Liver (tissue), 10 donors: ENCODE measurements at places on chromosomes 5 and 9. TPM values are rescaled to one million over a fixed set of nuclear protein-coding genes. Genes with fewer than 3 reads are reported as not detected.

PCDHB6 gene
- polyA plus RNA-seq = 0.04 TPM

SPATA31C1 gene
- not detected for polyA plus RNA-seq

DENND1A gene
- polyA plus RNA-seq = 10.1 TPM

NUTM2G gene
- 0.07 TPM for polyA plus RNA-seq

DNA sequence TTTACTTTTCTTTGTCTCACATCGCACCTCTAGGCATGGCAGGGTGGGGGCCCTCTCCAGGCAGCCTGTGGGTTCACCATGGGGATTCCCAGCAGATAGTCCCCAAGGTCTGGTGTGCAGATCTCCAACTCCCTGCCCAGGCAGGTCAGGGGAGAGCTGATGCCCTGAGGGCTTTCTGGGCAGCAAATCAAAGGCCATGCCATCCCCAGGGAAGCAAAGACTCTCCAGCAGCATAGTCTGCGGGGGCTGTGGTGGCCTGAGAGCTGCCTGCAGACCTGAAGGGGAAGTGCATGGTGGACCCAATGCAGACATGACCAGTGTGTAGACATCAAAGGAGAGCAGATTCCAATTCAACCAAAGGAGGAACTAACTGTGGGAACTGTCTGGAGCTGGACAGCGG lies 7.7 kb downstream of the NEURL1B start:
- H3K4me3 ChIP-seq = no peak overlapping the region
- no peaks in the 10 kb centered on the region for H3K27me3 ChIP-seq
- no peaks in the 10 kb centered on the region for H3K4me1 ChIP-seq
- DNase-seq = no peak
- no peaks in the 10 kb centered on the region for H3K36me3 ChIP-seq

DNA sequence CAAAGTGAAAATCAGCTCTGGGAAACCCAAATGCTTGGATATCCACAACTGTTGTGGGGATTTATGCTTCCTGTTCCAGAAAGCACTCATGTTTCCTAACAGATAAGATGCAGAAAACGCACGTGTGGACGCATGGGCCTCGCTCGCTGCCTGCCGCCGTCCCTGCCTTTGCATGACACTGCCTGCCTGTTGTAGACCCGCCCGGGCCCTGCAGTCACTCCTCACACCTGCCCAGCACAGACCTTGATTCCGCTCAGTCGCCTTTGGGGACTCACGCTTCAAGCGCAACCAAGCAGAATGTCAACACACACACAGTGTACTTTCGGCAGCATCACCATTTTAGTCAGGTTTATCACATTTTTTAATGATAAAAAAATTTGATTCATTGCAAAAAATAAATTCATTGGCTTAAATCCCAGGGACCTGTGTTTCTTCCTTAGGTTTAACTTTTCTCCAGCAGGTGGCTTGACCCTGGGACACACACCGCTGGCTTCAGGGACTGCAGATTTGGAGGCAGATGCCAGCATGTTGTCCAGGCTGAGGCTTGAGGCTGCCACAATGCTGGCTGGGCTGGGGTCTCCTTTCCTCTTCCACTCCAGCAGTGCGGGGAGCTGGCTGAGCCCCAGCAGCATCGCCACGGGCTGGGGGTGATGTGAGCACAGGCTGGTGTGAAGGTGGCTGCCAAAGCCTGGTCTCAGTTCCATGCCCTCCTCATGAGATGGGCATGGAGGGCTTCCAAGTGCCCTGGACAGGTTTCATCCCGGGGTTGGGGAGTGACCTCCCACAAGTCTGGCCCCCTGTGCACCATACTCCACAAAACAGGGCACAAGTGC lies 416.9 kb upstream of the IRX4 start:
- H3K36me3 ChIP-seq = no peaks in the 10 kb centered on the region
- H3K27me3 ChIP-seq = no peaks in the 10 kb centered on the region
- no peak overlapping the region for H3K4me3 ChIP-seq

GRCh38 chr5:36877667-36878391 lies 1.3 kb downstream of the NIPBL start:
- no peak for DNase-seq
- no peaks in the 10 kb centered on the region for H3K27me3 ChIP-seq
- H3K36me3 ChIP-seq = no peaks in the 10 kb centered on the region
- H3K27ac ChIP-seq = peak overlapping the region; percentile 99
- peaks cover 48% of the 10 kb centered on the region for H3K4me1 ChIP-seq

DNA sequence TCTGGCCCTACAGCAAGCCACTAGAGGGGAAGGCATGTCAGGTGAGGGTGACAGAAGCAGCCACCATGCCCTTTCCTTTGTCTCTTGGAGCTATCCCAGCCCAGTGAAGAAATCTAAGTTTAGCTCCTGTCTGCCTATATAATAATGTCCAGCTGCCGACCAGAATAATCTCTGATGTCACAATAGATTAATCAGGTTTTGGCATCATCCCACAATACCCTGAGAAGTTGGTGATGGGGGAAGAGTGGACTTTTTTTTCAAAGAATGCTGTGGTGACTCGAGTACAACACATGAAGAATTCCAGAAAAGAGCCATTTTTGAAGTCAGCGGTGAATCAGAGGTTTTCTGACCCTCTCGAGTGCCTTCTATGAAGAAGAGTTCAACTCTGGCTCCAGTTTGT lies 1.7 kb upstream of the TSLP start:
- H3K27me3 ChIP-seq = no peaks in the 10 kb centered on the region
- DNase-seq = no peak
- peaks cover 23% of the 10 kb centered on the region for H3K4me1 ChIP-seq
- no peak overlapping the region for H3K4me3 ChIP-seq
- H3K36me3 ChIP-seq = no peaks in the 10 kb centered on the region
- no peak overlapping the region for H3K27ac ChIP-seq

DNA sequence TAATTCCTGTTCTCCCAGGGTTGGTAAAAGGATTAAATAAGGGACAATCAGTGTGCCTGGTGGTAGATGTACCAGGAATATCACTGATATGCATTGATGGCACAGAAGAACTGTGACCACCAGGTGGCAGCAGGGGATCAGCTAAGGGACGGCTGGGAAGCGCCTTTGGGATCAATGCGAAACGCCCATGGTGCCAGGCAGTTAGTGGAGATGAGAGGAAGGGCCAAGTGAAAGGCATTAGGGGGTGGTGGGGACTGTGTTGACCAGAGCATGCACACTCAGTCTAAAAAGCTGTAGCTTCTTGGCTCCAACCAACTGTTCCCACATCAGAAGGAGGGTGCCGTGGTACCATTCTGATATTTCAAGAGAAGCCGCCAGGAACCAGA lies 55.6 kb downstream of the ARHGEF37 start:
- peak; percentile 82 for DNase-seq
- peaks cover 5% of the 10 kb centered on the region for H3K4me1 ChIP-seq
- no peaks in the 10 kb centered on the region for H3K27me3 ChIP-seq

- H3K4me1 ChIP-seq = peaks cover 2% of the 10 kb centered on the region
- no peak for DNase-seq
- H3K4me3 ChIP-seq = no peak overlapping the region
- H3K36me3 ChIP-seq = no peaks in the 10 kb centered on the region
Measured at GRCh38 chr5:36378551-36378950, 76.8 kb upstream of the RANBP3L start.

- H3K27ac ChIP-seq = no peak overlapping the region
- H3K4me3 ChIP-seq = no peak overlapping the region
- H3K27me3 ChIP-seq = no peaks in the 10 kb centered on the region
- H3K36me3 ChIP-seq = peaks cover 12% of the 10 kb centered on the region
- no peak for DNase-seq
- H3K4me1 ChIP-seq = no peaks in the 10 kb centered on the region
Measured at GRCh38 chr9:95458666-95459065, 58.1 kb downstream of the PTCH1 start.

GRCh38 chr9:98341157-98342097 lies 86.0 kb upstream of the TBC1D2 start:
- H3K36me3 ChIP-seq = no peaks in the 10 kb centered on the region
- H3K4me3 ChIP-seq = no peak overlapping the region
- H3K27ac ChIP-seq = no peak overlapping the region
- no peaks in the 10 kb centered on the region for H3K4me1 ChIP-seq

DNA sequence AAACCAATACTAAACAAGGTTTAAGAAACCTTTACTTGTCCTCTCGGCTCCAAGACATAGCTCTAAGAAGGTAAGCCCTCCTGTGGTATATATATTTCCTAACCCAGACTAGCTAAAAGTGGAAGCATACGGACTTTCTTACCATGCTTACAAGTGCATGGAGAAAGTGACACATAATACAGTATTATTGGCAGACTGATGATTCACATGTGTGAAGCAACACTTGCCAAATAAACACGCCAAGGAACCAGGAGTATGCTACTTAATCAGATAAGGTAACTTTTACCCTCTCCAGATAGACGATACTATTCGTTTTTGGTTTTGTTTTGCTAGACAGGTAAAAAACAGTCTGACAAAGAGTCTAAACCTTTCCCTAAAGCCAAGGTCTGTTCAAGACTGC lies 264.1 kb downstream of the MLLT3 start:
- peaks cover 3% of the 10 kb centered on the region for H3K4me1 ChIP-seq
- DNase-seq = no peak
- H3K36me3 ChIP-seq = no peaks in the 10 kb centered on the region

GRCh38 chr9:128412120-128412790 lies 8.4 kb upstream of the CERCAM start:
- no peaks in the 10 kb centered on the region for H3K36me3 ChIP-seq
- peak; percentile 58 for DNase-seq
- H3K4me3 ChIP-seq = no peak overlapping the region
- H3K4me1 ChIP-seq = no peaks in the 10 kb centered on the region
- H3K27ac ChIP-seq = no peak overlapping the region

- H3K27ac ChIP-seq = no peak overlapping the region
- H3K4me3 ChIP-seq = no peak overlapping the region
- H3K27me3 ChIP-seq = no peaks in the 10 kb centered on the region
- peaks cover 8% of the 10 kb centered on the region for H3K36me3 ChIP-seq
Measured at GRCh38 chr5:94690778-94691177, 72.3 kb downstream of the SLF1 start.

DNA sequence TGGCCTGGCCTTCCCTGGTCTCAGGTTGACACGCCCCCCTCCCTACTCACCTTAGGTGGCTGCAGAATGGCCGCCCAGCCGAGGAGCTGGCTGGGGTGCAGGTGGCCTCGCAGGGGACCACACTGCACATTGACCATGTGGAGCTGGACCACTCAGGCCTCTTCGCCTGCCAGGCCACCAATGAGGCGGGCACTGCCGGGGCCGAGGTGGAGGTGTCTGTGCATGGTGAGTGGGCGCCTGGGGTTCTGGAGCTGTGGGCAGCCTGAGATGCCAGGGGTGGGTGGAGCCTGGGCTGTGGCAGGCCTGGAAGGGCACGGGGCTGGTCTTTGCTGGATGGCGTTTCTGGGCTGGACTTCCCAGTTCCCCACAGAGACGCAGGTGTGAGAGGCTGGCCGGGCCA lies 88.7 kb upstream of the ASS1 start:
- no peaks in the 10 kb centered on the region for H3K27me3 ChIP-seq
- no peak overlapping the region for H3K27ac ChIP-seq
- no peaks in the 10 kb centered on the region for H3K36me3 ChIP-seq
- H3K4me3 ChIP-seq = no peak overlapping the region
- DNase-seq = no peak
